ENCODE measurements at places on chromosomes 3 and 15. TPM values are rescaled to one million over a fixed set of nuclear protein-coding genes. Genes with fewer than 3 reads are reported as not detected.
A peak's percentile ranks its signal among the peaks of the same experiment; 100 is the strongest.

DNA sequence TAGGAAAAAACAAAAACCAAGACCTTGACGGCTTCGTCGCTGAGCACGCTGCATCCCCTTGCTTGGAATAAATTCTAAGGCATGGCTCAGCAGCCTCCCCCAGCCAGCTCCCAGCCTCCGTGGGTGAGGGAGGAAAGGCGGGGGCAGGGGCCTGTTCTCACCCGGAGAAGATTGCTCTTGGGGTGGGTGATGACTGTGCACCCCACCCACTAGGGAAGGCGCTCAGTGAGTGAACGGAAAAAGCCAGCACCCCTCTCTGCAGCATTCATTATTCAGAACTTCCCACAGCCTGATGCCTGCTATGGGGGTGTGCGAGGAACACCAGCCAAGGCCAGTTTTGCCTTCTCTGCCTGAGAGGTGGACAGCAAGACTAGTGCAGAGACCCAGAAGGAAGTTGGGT, 19.3 kb upstream of the NTRK3 start:
- DNase-seq: no peak

DNA sequence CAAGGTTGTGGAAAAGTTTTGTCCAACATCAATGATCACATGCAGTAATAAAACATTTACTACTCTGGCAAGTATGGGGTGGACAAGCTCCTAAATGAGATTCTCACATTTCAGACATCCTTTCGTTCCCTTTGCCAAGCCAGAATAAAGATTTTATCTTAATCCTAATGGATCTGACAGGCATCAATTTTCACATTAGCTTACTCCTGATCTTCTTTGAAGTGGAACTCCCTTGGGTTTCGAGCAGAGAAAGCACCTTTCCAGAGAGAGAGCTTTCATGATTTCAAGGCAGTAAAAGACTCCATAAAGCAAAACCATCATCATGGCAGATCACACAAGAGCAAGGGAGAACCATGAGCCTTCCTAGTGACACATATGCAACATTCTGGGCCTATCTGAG, 27.3 kb upstream of the EID1 start:
- DNase-seq: no peak

- no peak for DNase-seq
These were observed 1.9 kb downstream of the RUBCN start for GRCh38 chr3:197734667-197735318.

- DNase-seq: no peak
These were observed 60.9 kb downstream of the TGFBR2 start for GRCh38 chr3:30667280-30667651.

DNA sequence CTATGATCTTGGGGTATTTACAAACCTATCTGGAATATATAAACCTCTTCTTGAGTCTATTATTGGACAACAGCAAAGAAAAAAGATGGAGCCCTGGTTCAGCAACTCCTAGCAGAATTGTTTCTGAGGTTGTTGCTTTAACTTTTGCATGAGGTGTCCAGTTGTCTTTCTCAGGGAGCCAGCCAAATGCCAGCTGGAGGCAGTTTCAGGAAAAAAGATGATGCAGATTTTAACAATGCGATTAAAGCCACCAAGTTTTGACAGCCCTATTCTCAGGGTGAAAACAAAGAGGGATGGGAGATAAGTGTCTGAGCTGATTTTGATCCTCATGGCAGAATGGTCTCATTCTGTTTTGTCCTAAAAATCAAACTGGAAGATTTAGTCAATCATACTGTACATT, 181.6 kb upstream of the RASGRP1 start:
- peak; percentile 19 for DNase-seq

GRCh38 chr3:101945980-101946379, 96.7 kb downstream of the NFKBIZ start:
- no peak for DNase-seq

DNA sequence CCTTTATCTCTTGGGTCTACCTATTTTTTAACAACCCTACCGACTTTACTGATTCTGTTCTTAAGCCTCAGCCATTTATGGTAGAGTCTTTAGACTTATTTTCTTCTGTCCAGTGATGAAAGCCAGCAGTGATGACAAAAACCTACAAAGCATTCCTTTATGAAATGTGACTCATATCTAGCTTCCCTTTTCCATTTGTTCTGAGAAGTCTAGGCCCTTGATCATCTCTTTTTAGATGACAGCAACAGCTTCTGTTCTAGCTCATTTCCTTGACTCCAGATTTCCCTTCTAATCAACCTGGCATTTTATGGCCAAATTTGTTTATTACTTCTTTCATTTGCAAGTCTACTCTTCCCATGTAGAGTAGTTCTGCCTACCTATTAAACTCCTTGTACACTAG, 36.1 kb downstream of the CFAP44 start:
- peak; percentile 55 for DNase-seq

DNA sequence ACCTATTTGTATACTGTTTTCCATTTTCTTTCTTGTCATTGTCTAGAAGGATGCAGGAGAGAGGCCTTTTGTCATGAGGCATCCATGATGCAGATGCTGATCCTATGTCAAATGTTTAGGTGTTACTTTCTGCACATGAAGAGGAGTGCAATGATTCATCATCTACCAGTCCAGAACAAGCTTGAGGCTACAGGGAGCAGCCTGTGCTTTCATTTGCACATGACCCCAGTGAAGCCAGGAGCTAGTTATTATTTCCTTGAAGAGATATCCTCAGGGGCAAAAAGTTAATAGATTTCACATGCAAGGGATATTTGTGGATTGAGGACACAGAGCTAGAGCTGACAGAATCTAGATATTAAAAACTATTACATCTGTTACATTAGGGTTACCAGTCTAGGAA, 204.4 kb upstream of the TGFBR2 start:
- peak; percentile 62 for DNase-seq

GNB5 gene
- total RNA-seq: 32.5 TPM

DNA sequence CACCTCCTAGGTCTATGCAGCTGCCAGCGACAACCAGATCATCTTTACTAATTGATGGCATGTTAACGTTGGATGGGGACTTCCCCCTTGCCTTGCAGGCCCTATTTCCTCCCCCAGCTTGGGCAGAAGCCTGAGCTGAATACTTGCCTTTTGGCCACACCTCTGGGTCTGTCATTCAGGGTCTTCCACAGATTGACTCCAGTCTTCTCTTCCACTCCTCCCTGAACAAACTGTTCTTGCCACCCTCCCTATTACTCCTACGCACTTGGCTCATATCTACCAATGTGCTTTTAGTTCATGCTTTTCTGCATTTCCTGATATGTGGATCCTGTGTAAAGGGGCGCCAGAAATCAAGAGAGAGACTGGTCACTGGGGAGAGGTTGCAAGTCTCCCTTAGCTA, 73.5 kb downstream of the DNASE1L3 start:
- no peak for DNase-seq

SIDT1 gene
- total RNA-seq: not detected

- DNase-seq: no peak
These were observed 50.2 kb downstream of the CA12 start for GRCh38 chr15:63331456-63331855.

- no peak for DNase-seq
These were observed 47.9 kb downstream of the RGMA start for GRCh38 chr15:93041159-93041547.

GRCh38 chr15:67762610-67763368, 62.5 kb upstream of the SKOR1 start:
- peak; percentile 29 for DNase-seq

DNA sequence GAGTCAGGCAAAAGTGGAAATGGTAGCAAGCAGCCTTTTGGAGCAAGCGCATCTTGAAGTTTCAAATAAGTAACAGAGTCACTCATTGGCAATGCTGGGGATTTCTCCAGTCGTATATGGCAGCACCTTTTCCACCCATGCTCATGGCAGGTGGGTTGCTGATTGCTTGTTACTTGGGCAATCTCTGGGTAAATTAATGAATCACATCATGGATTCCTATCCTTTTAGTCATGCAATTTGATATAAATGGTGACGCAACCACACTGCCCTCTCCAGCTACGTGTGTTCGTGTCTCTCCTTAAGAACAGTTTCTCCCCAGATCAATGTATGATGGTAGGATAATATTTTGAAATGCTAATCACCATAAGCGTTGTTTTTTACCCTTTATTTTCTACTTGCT, 339.9 kb upstream of the KCNH8 start:
- DNase-seq: no peak

- DNase-seq: no peak
These were observed 35.7 kb downstream of the RBPMS2 start for GRCh38 chr15:64739577-64740143.

FANCD2OS gene
- not detected for total RNA-seq

GRCh38 chr15:89017370-89018066, 70.7 kb upstream of the ABHD2 start:
- DNase-seq: peak; percentile 72

DNA sequence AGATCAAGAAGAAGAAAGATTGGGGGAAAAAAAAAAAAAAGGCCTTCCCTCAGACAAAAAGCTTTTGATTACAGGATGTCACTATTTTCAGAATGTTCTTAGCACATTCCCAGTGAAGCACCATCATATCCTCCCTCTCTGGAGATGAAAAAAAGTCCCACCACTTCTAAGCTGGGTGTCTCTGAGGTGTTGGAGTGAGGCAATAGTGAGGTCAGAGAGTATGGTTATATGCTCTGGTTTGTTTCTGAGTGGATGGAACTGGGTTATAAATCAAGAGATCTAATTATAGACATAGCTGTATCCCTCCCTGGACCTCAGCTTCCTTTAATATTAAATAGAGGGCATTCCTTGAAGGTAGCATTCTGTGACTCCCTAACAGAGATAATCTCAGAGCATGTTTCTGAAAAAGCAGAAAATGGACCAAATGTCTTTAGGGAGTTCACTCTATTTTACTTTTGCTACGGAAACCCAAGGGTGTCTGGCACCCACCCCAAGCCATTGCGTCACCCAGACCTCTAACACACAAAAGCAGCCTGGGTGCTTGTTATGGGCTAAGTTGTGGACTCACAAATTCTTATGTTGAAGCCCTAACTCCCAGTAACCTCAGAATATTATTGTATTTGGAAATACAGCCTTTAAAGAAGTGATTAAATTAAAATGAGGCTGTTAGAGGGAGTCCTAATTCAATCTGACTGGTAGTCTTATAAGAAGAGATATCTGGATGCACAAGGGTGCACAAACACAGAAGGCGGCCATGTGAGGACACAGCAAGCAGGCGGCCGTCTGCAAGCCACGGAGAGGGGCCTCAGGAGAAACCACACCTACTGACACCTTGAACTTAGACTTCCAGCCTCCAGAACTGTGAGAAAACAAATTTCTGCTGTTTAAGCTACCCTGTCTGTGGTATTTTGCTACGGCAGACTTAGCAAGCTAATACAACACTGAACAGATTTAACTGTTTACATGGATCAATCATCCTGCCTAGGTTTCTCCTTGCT, 81.5 kb downstream of the MB21D2 start:
- peak; percentile 46 for DNase-seq

CLN6 gene
- 33.6 TPM for total RNA-seq

ATP10A gene
- 27.9 TPM for total RNA-seq

DNA sequence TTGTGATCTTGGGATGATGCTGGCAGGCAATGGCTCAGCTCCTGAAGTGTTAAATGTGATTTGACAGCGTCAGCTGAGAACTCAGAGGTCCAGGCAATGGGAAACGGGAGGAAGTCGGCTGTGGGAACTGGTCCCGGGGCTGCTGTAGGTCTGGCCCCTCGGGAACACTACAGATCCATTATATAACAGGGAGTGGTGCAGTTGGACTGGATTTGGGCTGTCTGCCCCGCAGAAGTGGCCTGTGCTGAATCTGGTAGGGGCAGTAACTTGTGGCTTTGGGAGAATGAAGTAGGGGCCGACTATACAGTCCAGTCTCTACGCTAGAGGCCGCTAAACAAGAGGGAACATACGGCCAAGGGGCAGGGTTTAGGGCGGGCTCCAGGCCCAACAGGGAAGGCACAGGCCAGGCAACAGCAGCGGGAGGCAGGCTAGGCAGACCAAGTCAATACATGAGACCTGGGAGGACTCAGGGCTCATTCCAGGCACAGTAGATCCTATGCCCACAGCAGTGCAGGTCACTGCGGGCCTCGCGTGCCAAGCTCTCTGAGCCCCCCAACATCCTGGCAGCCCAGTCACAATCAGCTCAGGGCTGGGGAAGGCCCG, 20.3 kb upstream of the IL16 start:
- DNase-seq: no peak

CPEB1 gene
- 5.6 TPM for total RNA-seq

- peak; percentile 25 for DNase-seq
These were observed 364.0 kb upstream of the RBMS3 start for GRCh38 chr3:28916713-28917499.

- no peak for DNase-seq
These were observed 11.7 kb downstream of the CLDN16 start for GRCh38 chr3:190399677-190400076.

DNA sequence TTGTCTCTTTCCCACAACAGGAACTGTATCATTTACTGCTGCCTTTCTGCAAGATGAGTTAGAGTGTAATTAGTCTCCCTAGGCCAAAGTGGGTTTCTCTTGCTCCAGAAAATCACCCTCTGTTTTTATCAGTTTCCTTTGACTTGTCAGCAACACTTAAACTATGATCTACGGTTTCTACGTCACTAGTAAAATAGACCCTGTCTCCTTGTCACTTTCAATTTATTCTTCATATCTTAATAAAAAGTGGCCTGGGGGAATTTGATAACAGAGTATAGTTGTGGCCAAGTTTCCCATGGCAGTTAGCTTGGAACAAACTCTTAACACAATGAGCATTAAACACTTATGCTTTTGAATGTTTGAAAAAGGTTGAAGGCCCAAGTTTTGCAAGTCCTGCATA, 79.6 kb downstream of the CGNL1 start:
- no peak for DNase-seq

- DNase-seq: no peak
These were observed 613.3 kb upstream of the GOLIM4 start for GRCh38 chr3:168709073-168709472.

PLSCR5 gene
- not detected for total RNA-seq

DNA sequence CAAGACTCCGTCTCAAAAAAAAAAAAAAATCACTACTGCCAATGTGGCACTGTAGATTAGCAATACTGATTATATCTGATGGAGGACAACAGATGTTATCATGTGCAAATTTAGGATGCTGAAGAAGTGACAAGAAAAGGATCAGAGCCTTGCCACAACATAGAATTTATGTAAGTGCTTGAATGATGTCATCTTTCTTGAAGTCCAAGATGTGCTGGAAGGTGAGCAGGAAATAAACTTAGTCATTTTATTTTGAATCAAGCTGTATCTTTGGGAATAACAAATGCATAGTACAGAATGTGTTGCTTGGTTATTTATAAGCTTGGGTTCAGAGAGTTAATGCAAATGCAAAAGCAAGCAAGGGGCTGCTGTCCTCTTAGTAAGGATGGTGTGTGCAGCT, 47.1 kb downstream of the IL12A start:
- DNase-seq: no peak

GRCh38 chr3:119506631-119507030, 8.3 kb downstream of the TIMMDC1 start:
- no peak for DNase-seq

- no peak for DNase-seq
These were observed 402.6 kb upstream of the TBL1XR1 start for GRCh38 chr3:177599837-177600236.

SV2B gene
- not detected for total RNA-seq

DNA sequence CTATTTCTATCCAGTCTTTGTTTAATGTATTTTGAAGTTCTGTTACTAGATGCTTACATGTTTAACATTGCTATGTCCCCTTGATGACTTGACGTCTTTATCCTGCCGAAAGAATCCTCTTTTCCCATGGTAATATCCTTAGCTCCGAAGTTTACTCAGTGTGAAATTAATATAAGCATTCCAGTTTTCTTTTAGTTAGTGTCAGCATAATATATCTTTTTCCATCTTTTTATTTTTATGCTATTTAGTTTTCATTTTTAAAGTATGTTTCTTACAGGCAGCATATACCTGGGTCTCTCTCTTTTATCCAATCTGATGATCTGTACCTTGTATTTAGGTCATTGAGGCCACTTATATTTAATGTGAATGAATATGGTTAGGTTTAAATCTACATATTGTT, 39.1 kb upstream of the MEF2A start:
- DNase-seq: no peak
